ENCODE measurements at places on chromosomes 4 and X.

DNA sequence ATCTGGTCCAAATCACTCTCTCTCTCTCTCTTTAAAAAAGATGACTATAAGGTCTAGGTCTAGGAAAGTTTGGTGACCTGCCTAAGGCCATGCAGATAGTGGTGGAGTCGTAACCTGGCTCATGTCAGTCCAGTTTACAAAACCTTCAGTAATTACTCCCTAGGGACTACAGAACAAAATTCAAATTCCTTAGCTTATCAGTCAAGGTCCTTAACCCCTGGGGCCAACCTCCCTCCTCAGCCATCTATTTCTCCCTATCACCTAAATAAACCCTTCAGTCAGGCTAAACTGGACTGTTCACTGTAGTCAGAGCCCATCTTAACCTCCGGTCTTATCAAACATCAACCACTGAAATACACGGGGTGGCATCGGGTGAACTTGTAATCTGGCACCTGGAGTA lies 68.9 kb downstream of the MAP3K15 start:
- DNase-seq = no peak

- no peak for DNase-seq
These were observed 298.7 kb upstream of the TENM3 start for GRCh38 chr4:181944527-181944926.

DNA sequence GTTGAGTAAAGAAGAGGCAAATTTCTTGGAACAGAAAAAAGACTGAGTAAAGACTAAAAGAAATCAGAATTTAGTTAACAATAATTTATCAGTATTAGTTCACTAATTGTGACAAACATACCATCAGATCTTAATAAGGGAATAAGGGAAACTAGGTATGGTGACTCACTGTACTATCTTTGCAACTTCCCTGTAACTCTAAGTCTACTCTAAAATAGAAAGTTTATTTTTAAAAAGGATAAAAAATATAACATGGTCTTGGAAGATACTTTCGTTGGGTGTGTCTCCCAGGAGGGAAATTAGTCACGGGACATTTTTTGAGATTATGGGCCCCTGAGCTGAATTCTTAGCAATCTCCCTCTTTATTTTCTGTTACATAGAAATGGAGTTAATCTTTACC lies 97.3 kb downstream of the EMCN start:
- DNase-seq = no peak

GRCh38 chrX:24225265-24225664 lies 75.7 kb downstream of the ZFX start:
- no peak for DNase-seq

DNA sequence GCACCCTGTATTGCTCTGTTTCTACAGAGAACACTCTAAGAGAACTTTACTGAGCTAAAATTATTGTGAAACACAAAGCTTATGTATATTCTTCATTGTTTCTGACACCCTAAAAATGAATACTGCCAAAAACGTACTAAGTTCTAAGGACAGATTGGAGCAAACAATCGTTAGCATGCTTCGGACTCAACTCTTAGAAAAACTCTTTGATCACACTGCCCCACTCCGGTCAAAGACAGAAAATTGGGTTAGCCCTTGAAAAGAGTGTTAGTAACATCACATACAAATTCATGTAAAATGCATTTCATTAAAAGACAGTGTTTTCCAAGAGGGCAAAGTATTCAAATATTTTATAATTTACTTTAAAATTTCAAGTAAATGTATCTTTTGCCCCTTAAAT lies 177.4 kb downstream of the DCHS2 start:
- DNase-seq = no peak

DNA sequence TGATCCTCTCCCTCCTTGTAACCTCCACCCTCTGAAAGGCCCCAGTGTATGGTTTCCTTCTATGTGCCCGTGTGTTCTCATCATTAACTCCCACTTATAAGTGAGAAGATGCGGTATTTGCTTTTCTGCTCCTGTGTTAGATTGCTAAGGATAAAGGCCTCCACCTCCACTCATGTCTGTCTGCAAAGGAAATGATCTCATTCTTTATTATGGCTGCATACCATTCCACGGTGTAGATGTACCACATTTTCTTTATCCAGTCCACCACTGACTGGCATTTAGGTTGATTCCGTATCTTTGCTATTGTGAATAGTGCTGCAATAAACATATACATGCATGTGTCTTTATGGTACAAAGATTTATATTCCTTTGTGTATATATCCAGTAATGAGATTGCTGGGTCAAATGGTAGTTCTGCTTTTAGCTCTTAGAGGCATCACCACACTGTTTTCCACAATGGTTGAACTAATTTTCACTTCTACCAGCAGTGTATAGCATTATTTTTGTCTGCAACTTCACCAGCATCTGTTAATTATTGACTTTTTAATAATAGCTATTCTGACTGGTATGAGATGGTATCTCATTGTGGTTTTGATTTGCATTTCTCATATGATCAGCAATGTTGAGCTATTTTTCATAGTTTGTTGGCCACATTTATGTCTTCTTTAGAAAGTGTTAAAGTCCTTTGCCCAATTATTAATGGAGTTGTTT lies 1030.9 kb downstream of the FSTL5 start:
- no peak for DNase-seq

DNA sequence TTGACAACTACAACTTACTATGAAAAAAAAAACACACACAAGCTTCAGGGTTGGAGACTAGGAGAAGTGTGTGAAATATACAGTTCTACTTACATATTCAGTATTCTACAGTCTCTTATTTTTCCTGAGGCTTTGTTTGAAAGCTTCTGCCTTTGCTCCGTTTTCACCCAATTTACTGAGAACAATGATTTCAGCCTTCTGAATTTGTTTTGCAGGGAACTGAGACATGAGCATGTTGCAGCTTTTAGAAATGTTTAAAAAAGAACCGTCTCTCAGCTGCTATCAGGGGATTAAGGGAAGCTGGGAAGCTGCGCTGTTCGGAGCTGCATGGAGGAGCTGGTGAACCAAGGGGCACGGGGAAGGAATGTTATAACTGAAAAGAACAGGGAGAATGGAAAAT lies 85.7 kb downstream of the QDPR start:
- DNase-seq = no peak

DNA sequence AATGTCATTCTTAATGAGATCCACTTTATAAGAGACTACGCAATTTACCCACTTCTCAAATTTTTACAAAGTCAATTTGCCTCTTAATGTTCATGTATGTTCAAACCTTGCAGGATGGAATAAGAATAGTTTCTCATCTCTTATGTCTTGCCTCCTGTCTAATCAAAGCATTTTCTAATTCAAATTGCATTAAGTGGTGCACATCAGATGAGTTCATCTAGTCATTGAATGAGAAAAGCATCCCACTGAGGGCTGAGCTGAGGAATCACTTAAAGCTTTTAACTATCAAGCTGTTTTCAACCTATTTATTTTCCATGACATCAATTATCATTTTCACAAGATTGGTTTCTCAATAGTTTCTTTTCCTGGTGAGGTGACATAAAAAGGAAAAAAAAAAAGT lies 1964.0 kb downstream of the PCDH7 start:
- DNase-seq = no peak

DNA sequence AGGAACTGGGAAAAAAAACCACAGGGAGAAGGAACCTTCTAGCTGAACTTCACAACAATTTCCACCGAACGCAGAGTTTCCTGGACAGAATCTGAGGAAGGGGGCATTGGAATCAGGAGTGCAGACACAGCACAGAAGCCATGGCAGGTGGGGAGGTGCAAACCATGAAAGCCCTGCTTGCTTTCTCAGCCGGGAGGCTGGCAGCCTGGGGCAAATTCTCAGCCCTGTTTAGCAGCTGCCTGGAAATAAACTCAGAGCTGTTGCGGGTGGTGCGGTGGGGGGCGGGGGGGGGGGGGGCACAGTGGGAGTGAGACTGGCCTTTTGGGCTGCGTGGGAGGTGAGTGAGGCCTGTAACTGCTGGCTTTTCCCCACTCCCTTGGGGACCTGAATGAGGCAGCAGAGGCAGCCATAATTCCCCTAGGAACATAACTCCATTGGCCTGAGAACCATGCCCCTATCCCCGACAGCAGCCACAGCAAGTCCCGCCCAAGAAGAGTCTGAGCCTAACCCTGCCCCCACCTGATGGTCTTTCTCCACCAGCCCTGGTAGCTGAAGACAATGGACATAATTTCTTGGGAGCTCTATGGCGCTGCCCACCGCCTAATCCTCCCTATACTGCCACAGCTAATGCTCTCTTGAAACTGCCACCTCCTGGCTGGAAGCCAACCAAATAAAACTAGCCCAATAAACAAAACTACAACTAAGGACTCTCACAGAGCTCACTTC lies 176.3 kb downstream of the FAM13A start:
- DNase-seq = peak; percentile 25

DNA sequence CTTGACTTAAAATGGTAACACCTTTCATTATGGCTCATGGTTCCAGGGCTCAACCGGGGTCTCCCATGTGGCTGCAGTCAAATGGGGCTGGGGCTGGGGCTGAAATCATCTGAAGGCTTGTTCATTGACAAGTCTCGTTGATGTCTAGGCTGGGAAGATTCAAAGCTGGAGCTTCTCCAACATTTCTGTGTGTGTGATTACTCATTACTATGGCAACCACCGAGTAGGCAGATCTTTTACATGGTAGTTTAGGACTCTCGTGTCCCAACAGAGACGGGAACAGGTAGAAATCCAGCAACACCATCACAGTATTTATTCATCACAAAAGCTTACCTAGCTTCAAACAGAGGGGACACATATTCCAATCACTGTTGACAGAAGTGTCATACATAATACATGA lies 7.8 kb downstream of the YTHDC1 start:
- no peak for DNase-seq

GRCh38 chrX:105765691-105766090 lies 56.6 kb upstream of the NRK start:
- DNase-seq = no peak

- no peak for DNase-seq
These were observed 208.4 kb upstream of the TRAM1L1 start for GRCh38 chr4:117293784-117294183.

- DNase-seq = no peak
These were observed 108.2 kb downstream of the NSUN7 start for GRCh38 chr4:40857956-40858355.

DNA sequence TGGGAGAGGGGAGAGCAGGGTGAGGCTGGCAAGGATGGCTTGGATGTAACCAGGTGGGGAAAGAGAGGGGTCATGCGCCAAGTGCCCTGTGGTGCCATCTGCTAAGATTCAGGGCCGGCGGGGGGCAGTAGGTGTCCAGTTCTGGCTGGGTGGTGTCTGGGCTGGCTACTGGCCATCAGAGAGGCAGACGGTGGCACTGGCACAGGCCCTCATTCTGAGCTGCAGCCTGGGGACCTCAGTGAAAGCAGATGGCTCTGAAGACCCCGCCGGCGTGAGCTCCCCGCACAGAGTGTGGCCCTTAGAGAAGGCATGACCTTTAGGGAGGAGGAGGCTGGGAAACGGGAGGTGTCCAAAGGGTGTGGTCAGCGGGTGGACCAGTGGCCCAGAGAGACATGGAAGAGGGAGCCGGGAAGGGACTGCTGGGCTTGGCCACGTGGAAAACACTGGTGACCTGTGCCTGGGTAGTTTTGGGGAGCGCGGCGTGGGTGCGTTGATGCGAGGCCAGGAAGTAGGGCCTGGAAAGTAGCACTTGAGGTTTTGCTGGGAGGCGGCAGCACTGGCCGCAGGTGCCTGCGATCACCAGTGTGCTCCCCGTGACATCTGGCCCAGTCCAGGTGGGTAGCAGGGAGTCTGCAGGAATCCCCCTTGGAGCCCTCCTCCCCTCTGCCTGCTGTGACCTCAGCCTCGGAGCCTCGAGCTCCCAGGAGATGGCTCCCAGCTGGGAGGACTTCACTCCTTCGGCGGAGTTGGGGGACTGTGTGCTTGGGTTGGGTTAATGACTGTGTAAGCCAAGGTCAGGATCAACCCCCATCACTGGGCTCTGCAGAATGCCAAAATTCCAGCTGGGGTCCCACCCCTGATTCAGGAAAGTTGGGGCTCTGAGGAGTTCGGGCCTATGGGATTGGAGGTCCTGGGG lies 9.3 kb upstream of the SH3TC1 start:
- no peak for DNase-seq

DNA sequence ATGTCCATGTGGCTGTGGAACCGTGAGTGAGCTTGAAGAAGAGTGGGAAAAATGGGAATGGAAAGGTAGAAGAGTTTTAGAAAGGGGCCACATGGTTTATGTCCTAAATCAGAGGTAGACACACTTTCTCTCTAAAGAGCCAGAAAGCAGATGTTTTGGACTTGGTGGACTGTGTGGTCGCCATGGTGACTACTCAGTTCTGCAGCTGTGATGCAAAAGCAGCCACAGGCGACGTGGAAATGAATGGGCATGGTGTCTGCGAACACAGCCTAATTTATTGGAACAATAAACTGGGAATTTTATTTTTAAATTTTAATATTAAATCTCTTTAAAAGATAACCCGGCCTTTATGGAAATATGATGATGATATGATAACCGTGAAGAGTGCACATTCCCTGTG lies 386.0 kb upstream of the FAT1 start:
- no peak for DNase-seq

DNA sequence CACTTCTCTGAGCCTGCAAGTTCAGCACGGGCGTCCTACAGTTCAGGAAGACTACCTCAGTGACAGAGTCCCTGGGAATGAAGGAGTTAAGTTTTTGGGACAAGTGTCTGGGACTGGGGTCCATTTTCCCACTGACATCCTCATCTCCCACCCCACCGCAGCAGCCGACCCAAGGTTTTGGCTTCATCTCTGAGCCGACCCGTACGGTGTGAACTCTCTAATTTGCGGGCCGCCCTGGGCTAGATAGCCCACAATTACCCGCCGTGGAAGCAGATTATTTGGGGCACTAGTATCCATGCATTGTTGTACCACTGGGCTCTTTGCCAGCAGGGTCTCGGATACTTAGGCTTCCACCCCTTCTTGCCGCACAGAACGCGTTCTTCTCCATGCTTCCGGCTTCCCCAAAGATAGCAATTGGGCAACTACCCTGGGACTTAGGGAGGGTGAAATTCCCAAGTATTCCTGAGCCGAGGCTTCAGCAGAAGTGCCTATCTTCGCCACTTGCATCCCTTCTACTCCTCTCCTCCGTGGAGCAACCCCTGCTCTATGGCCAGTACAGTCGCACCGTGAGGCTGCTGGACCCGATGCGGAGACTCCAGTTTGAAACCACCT lies 2.4 kb downstream of the IL1RAPL2 start:
- DNase-seq = no peak

GRCh38 chr4:5928274-5928673 lies 35.4 kb upstream of the CRMP1 start:
- no peak for DNase-seq

GRCh38 chr4:85092943-85093342 lies 126.5 kb upstream of the WDFY3 start:
- DNase-seq = no peak

DNA sequence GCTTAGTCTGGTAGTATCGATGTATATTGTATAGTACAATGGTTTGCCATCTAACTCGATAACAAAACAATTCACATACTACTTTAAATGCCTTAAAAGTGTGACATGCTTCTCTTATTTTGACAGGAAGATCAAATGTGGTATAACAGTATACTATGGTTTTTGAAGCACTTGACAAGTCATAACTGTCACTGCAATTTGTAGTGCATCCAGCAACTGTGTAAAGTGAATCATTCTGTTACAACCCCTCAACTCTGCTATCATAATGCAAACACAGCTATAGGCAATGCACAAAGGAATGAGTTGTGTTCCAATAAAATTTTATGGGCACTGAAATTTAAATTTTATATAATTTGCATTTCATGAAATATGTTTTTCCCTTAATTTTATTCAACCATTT lies 14.0 kb downstream of the RAP1GDS1 start:
- DNase-seq = no peak
